Glutamatergic neuron (in vitro differentiated cells): ENCODE measurements at places on chromosomes 4 and X.

- DNase-seq = no peak
Observed at GRCh38 chrX:140918398-140919038, 83.9 kb upstream of the SPANXB1 start.

GRCh38 chr4:159291176-159291575 is 188.3 kb downstream of the RAPGEF2 start:
- no peak for DNase-seq

DNA sequence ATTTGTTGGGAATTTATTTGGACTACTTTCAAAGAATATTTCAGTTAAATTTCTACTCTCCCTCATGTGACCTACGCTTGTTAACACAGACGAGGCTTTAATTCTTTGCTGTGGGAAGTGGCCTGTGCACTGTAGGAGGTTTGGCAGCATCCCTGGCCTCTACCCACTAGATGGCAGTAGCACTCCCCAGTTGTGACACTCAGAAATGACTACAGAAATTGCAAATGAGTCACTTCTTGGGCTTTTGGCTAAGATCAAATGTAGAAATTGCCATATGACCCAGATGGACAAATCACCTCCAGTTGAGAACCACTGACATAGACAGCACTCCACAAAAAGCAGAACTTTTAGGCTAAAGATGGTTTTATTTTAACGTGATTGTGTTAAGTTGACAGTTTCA is 22.1 kb downstream of the PIR start:
- peak; percentile 64 for DNase-seq

GRCh38 chr4:74529284-74530041 is 84.5 kb downstream of the AREG start:
- no peak for DNase-seq

GRCh38 chrX:123088331-123088730 is 95.7 kb upstream of the GRIA3 start:
- DNase-seq = no peak

DNA sequence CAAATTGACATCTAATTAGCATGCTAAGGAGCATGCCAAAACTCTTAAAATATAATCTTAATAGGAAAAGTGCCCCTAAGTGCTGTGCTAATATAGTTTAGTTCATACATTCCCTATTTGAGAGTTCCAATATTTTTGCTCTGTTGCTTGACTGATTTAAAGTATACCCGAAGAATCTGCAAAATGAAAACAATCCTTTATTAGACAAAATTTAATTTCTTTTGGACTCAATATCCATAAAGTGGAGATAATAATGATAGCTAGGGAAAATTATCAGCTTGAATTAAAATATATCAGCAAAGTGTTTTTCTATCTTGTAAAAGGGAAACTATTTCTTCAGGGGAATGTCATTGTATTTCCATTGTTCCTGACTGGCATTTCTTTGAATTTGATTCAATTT is 196.0 kb upstream of the NPY2R start:
- DNase-seq = no peak

DNA sequence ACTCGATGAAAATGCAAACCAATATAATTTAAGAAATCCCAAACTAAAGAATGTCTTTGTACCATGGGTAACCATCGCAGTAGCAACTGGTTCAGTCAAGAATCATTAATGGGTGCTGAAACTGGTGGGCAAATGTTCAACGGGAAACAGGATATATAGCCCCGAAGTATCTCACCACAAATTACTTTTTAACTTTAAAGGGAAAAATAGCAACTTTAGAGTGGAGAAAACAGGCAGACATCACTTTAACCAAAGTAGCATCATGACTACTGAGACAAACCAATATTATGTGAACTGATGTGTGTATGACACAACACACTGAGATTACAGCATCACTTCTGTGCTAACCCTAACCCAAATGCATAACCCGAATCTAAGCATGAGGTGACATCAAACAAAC is 33.8 kb upstream of the SLAIN2 start:
- no peak for DNase-seq

- no peak for DNase-seq
Observed at GRCh38 chr4:19478791-19479190, 772.9 kb upstream of the SLIT2 start.

- no peak for DNase-seq
Observed at GRCh38 chrX:85026170-85026569, 22.5 kb downstream of the APOOL start.
